Astrocyte (in vitro differentiated cells and primary cell): ENCODE measurements at places on chromosomes 1 and 21. TPM values are rescaled to one million over a fixed set of nuclear protein-coding genes. Genes with fewer than 3 reads are reported as not detected.
A peak's percentile ranks its signal among the peaks of the same experiment; 100 is the strongest.

The PDC gene
- not detected in 2 replicates for total RNA-seq

The ZSWIM5 gene
- total RNA-seq: 0.79 and 1.1 TPM in 2 replicates

The ATPAF1 gene
- total RNA-seq: 19.3 and 20.2 TPM in 2 replicates

The ESPN gene
- 0.66 and 0.96 TPM in 2 replicates for total RNA-seq

The CTH gene
- 23.7 and 24.8 TPM in 2 replicates for total RNA-seq

DNA sequence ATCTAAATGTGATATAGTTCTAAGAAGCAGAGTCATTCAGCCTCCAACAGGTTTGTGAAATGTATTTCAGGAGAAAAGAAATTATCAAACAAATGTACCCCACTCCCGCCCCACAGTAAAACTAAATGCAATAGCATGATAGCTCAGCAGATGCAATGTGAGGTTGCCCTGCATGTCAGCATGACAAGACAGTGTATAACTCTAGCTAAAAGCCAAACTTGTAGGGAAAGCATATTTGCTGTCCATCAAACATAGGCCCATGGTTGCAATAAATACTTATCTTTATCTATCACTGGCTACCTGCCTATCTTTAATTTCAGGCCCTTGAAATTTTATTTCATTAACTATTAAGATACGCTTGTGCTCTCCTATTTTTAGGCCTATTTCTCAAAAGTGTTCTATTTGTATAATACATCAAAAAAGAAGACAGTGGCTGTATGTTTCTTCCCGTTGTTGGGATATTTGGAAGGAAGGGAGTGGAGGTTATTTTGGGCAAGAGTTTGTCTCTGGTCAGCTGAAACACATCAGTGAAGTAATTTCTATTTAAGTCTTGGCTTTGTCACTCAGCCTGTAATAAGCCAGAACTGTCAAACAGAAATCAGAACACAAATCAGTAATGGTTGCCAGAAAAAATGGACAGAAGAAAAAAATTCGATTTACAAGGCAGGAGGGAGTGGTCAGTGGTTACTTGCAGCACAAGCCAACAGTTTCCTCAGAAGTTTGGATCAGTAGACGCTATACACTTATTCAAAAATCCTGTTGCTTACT is 307.4 kb upstream of the ADGRL2 start:
- no peaks in the 10 kb centered on the region for H3K36me3 ChIP-seq
- no peak overlapping the region for H3K4me3 ChIP-seq
- no peaks in the 10 kb centered on the region for H3K4me1 ChIP-seq
- H3K27ac ChIP-seq: no peak overlapping the region

DNA sequence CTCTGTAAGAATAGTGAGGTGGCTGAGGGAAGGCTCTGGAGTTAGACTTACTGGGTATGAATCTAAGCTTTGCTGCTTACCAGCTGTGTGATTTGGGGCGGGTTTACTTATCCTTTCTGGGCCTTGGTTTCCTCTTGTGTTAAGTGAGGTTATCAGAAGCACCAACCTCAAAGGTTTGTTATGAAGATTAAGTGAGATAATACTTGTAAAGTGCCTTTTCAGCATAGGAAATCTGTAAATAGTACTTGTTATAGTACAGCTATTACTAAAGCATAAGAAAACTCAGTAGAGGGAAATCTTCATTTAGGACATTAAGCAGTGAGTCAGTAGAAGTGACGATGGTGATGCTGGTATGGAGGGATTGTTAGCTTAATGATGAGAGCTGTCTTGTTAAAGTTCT is 12.1 kb downstream of the HHAT start:
- peaks cover 6% of the 10 kb centered on the region for H3K4me1 ChIP-seq
- no peak overlapping the region for H3K4me3 ChIP-seq
- H3K27me3 ChIP-seq: peaks cover 4% of the 10 kb centered on the region
- no peak for DNase-seq
- no peaks in the 10 kb centered on the region for H3K36me3 ChIP-seq
- no peak overlapping the region for H3K27ac ChIP-seq

- no peak overlapping the region for H3K4me3 ChIP-seq
- peaks cover 24% of the 10 kb centered on the region for H3K27me3 ChIP-seq
- no peaks in the 10 kb centered on the region for H3K36me3 ChIP-seq
- DNase-seq: no peak
These were observed 2.4 kb downstream of the ELAPOR1 start for GRCh38 chr1:109116286-109116685.

GRCh38 chr1:89802841-89803240 is 18.0 kb upstream of the LRRC8D start:
- no peaks in the 10 kb centered on the region for H3K4me1 ChIP-seq
- no peak overlapping the region for H3K27ac ChIP-seq
- no peak overlapping the region for H3K4me3 ChIP-seq

DNA sequence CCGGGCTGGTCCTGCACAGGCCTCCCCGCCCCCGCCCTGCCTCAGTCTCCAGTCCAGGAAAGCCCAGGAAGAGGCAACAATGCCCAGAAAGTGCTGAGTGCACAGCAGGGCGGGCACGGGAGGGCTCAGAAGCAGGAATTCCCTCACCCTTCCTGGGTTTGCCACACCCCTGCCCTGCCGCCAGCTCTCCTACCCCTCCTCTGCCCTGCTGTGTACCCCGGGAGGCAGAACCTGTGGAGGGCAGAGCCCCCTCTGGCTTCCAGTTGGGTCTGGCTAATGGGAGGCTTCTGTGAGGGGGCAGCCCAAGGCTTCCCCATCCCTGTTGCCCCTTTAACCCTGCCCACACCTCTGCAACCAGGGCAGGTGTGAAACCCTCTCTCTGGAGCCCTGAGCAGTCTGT is 47.5 kb upstream of the CSF3R start:
- no peaks in the 10 kb centered on the region for H3K27me3 ChIP-seq
- H3K4me3 ChIP-seq: no peak overlapping the region
- H3K4me1 ChIP-seq: no peaks in the 10 kb centered on the region
- no peaks in the 10 kb centered on the region for H3K36me3 ChIP-seq
- DNase-seq: no peak
- no peak overlapping the region for H3K27ac ChIP-seq

DNA sequence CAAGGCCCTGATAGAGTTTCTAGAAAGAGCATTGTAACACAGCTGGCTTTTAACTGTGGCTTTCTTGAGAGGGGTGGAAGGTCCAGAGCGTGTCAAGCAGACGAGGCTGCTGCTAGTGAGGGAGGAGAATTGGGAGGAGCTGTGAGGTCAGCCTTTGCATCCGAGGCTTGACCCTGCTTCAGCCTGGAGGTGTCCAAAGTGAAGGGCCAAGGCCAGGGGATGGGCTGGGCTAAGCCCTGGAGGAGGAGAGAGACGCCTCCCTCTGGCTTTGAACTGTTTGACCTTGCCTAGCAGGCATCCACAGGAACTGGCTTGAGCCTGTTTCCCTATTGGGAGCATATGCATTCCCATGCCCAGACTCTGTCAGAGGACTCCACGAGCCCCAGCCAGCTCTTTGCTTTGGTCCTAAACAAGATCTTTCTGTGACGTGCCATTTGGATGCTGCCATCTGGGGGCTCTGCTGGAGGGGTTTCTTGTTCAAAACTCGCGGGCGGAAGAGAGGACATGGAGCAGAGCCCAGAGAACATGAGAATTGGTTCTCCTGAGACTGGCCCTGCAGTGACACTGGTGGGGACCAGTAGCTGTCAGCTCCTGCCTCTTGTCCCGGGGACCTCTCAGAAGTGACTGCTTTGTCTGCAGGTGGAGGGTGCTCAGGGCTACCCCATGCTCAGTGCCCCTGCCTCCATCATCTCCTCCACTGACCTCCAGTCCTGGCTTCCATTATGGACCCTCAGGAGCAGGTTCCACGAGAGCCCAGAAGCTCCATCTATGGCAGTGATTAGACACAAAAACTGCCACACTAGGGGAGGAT is 5.5 kb downstream of the ACTRT2 start:
- H3K27me3 ChIP-seq: no peaks in the 10 kb centered on the region
- no peak for DNase-seq
- no peaks in the 10 kb centered on the region for H3K36me3 ChIP-seq
- H3K27ac ChIP-seq: no peak overlapping the region

- no peak for DNase-seq
- H3K36me3 ChIP-seq: no peaks in the 10 kb centered on the region
- no peaks in the 10 kb centered on the region for H3K4me1 ChIP-seq
- no peak overlapping the region for H3K27ac ChIP-seq
- no peaks in the 10 kb centered on the region for H3K27me3 ChIP-seq
These were observed 124.6 kb downstream of the CAMTA1 start for GRCh38 chr1:6909857-6910256.

GRCh38 chr1:43366179-43366578 is 1.6 kb downstream of the ELOVL1 start:
- no peak for DNase-seq
- H3K36me3 ChIP-seq: peaks cover 35% of the 10 kb centered on the region
- peak overlapping the region; percentile 69 for H3K4me3 ChIP-seq

- no peak overlapping the region for H3K27ac ChIP-seq
- H3K4me3 ChIP-seq: no peak overlapping the region
- DNase-seq: peak; percentile 48
- no peaks in the 10 kb centered on the region for H3K27me3 ChIP-seq
- peaks cover 16% of the 10 kb centered on the region for H3K4me1 ChIP-seq
- no peaks in the 10 kb centered on the region for H3K36me3 ChIP-seq
These were observed 18.0 kb downstream of the BMP8A start for GRCh38 chr1:39509360-39510009.

DNA sequence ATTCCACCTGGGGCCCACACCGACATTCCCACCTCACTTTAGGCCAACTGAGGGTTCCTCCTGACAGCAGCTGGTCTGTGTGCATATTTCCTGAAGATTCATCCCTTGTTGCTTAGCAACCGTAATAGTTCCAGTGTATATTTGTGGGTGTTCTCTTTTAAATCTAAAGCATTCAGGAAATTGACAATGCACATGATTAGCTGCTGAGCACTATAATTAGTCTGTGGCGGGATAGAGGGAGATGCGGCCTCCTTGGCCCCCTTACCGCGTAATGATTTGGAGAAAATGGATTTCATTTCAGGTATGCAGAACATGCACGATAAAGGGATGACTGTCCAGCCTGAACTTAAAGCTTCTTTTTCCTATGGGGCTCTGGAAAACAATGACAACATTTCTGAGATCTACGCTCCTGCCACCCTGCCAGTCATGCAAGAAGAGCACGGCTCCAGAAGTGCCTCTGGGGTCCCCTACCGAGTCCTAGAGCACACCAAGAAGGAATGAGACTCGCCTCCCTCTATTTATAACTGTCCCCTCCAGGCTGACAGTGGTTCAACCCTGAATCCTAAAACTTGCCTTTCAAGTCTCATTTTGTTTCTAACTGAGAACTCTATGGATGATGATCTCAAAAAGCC is 33.8 kb upstream of the RCAN3 start:
- H3K27ac ChIP-seq: no peak overlapping the region
- H3K36me3 ChIP-seq: no peaks in the 10 kb centered on the region
- no peak overlapping the region for H3K4me3 ChIP-seq
- H3K27me3 ChIP-seq: no peaks in the 10 kb centered on the region

DNA sequence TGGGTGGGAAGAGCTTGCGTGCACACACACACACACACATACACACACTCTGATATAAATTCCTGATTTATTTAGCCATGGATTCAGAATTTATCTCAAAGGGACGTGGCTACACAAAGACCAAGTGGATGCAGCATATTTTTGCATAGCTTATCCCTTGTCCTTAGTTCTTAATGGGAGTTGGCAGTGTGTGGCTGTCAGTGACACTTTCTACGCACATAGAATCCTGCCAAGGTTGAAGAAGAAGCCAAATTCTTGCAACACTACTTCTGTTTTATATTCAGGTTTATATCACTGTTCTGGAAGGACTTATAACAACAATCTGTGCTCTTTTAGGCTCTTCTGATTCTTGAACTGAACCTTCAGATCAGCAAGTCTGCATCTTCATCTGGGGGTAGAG is 292.7 kb downstream of the CAMTA1 start:
- no peaks in the 10 kb centered on the region for H3K4me1 ChIP-seq
- no peak for DNase-seq
- H3K27me3 ChIP-seq: peaks cover 7% of the 10 kb centered on the region
- no peaks in the 10 kb centered on the region for H3K36me3 ChIP-seq
- no peak overlapping the region for H3K27ac ChIP-seq

GRCh38 chr1:19430121-19431068 is 54.9 kb downstream of the CAPZB start:
- no peaks in the 10 kb centered on the region for H3K27me3 ChIP-seq
- H3K4me3 ChIP-seq: peak overlapping the region; percentile 1
- peak; percentile 69 for DNase-seq
- H3K36me3 ChIP-seq: peaks cover 6% of the 10 kb centered on the region

- H3K4me3 ChIP-seq: no peak overlapping the region
- no peaks in the 10 kb centered on the region for H3K4me1 ChIP-seq
- H3K27ac ChIP-seq: no peak overlapping the region
- no peaks in the 10 kb centered on the region for H3K36me3 ChIP-seq
- DNase-seq: no peak
These were observed 6.5 kb downstream of the FMO5 start for GRCh38 chr1:147218606-147219005.

- no peaks in the 10 kb centered on the region for H3K27me3 ChIP-seq
- H3K4me3 ChIP-seq: no peak overlapping the region
- H3K27ac ChIP-seq: no peak overlapping the region
- DNase-seq: no peak
- H3K4me1 ChIP-seq: no peaks in the 10 kb centered on the region
These were observed 307.0 kb upstream of the NR5A2 start for GRCh38 chr1:199720496-199720895.

- H3K27me3 ChIP-seq: no peaks in the 10 kb centered on the region
- no peaks in the 10 kb centered on the region for H3K36me3 ChIP-seq
- H3K27ac ChIP-seq: no peak overlapping the region
- DNase-seq: peak; percentile 34
- peaks cover 25% of the 10 kb centered on the region for H3K4me1 ChIP-seq
These were observed 68.7 kb downstream of the DNTTIP2 start for GRCh38 chr1:93810316-93810715.

DNA sequence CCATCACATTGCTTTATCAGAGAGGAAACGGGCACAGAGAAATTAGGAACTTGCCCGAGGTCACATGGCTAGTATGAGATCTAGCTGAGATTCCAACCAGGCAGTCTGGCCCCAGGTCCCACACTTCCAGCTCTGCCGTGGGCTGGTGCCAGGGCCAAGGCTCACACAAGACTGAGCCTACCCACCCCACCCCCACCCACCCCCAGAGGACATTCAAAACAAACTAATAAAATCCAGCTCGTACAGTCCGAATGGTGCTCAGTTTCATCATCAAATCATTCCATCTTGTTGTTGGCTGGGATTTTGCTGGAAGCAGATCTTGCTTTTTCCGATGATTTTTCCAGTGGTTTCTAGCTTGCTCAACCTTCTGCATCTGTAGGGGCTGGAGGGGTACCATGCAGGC is 27.9 kb downstream of the MATN1 start:
- no peaks in the 10 kb centered on the region for H3K36me3 ChIP-seq
- no peak overlapping the region for H3K27ac ChIP-seq

DNA sequence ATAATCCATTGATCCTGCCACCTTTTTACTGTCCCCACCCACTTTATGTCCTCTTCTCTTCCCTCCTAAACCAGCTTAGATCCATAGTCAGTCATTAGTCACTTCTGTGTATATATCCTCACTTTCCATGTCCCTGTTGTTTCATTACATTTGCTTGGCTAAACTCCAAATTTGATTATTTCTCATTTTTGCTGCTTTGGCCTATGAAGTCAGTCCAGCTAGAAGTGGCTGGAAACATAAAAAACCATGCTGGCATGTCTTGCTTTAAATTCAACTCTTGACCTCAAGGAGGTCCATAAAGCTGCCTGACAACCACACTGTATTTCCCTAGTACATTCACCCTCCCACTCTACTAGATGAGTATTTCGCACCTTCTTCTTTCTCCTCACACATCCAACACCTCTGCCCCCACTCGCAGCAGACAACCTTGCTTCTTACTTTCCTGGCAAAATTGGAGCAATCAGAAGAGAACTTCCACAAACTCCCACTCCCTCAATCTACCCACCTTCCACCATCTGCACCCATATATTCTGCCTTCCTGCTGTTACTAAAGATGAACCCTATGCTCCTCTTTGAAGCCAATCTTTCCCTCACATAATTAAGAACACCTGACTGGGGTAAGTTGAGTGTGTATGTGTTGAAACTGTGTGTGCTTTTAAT is 72.1 kb downstream of the ZNF648 start:
- H3K4me3 ChIP-seq: no peak overlapping the region
- H3K27ac ChIP-seq: no peak overlapping the region
- no peaks in the 10 kb centered on the region for H3K27me3 ChIP-seq
- no peaks in the 10 kb centered on the region for H3K36me3 ChIP-seq
